ENCODE measurements at places on chromosomes 3 and 15.

- no peak for DNase-seq
These were observed 264.5 kb downstream of the EPHB1 start for GRCh38 chr3:135059580-135059979.

DNA sequence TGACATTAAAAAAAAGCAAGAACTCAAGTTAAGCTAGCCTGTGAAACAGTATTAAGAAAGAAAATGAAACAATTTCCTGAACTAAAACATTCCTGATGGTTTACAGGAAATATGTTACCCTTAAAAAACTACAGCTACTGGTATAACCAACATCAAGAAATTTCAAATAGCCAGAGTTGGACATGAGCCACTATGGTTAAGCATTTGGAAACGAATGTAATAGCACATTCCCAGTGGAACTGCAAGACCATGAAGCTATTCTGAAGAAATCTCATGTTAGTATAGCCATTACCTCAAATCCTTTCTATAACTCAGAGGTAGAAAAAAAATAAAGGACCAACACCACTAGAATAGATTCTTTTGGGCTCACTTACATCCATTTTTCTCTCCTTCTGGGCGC is 30.2 kb downstream of the CPNE4 start:
- DNase-seq, result no peak

- DNase-seq, result no peak
These were observed 7.6 kb downstream of the KY start for GRCh38 chr3:134643150-134643675.

- no peak for DNase-seq
These were observed 24.7 kb downstream of the C3orf20 start for GRCh38 chr3:14699643-14700042.

DNA sequence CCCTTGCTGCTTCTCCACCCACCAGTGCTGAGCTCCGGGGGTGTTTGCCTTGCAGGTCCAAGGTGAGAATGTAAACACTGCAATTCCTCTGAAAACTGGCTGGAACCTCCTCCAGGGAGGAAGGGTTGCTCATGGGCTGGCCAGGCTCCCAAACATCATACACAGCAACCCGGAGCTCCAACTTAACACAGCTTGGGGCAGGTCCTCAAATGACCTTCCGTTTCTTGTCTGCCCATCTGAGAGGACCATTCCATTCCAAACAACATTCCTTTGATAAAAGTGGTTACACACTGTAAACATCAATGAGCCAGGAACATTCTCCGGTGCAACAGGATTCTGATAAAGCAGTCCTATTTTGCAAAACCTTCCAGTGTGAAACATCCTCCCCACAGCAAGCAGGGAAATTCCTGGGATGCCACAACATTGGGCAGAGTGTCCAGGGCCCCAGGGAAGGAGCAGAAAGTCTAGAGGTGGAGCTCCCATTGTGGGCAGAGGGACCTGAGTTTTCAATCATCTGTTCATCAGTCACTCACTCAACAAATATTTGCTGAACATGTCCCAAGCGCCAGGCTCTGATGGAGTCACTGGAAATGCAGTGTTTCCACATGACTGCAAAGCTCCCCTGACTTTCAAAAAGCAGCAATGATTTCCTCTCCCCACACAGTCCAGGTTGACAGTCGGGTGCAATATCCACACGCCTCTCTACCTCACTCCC is 7.3 kb upstream of the HEG1 start:
- no peak for DNase-seq

- no peak for DNase-seq
These were observed 121.8 kb downstream of the AGBL1 start for GRCh38 chr15:86201313-86202008.

DNA sequence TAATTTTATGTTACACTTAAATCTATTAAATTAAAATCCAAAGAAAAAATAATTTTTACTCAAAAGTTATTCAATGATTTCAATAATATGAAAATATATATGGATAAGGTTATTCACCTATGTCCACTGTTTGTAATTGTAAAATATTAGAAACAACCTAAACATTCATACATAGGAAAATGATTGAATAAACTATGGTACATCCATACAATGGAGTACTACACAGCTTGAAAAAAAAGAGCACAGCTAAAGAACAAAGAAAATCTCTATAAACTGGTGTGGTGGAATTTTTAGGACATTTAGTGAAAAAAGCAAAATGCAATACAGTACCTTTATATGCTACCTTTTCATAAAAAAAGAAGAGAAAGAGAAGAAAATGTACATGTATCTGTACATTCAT is 52.8 kb downstream of the SHOX2 start:
- no peak for DNase-seq

GRCh38 chr3:57890874-57891273 is 117.3 kb upstream of the FLNB start:
- DNase-seq, result no peak

- DNase-seq, result no peak
These were observed 306.5 kb downstream of the RPLP1 start for GRCh38 chr15:69758810-69759790.

DNA sequence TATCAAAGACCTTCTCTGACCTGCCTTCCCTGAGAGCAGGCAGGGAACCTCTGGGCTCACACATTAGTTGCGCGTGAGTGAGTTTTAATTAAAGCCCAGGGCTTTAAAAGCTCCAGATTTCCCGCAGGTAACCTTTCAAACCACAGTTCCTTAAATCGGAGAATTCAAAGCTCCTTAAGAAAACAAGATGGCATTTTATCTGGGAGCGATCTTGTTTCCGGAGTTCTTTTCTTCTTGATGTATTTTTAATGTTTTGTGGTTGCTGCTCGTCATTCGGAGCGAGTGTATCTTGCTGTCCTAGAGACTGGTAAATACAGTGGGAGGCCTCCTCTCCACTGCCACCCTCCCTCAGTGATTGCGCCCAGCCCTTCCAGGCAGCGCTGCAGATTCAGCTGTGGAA is 284.3 kb downstream of the CLSTN2 start:
- DNase-seq, result no peak

DNA sequence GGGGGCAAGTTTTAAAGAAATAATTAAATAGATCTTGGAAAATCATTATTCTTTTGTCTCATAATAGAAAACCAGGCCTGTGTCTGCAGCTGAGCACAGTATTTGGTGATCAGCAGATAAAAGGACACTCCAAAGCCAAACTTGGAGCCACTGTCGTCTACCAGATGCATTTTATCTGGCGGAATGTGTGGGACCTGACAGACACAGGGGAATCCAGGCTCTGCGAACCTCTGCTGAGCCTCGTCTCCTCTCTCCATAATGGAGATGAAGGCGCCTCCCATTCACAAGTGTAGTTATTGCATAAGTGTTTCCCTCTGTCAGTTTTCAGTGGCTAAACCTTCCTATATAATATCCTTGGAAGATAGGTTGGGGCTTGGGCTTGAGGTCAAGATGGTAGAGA is 42.1 kb downstream of the EEFSEC start:
- no peak for DNase-seq

DNA sequence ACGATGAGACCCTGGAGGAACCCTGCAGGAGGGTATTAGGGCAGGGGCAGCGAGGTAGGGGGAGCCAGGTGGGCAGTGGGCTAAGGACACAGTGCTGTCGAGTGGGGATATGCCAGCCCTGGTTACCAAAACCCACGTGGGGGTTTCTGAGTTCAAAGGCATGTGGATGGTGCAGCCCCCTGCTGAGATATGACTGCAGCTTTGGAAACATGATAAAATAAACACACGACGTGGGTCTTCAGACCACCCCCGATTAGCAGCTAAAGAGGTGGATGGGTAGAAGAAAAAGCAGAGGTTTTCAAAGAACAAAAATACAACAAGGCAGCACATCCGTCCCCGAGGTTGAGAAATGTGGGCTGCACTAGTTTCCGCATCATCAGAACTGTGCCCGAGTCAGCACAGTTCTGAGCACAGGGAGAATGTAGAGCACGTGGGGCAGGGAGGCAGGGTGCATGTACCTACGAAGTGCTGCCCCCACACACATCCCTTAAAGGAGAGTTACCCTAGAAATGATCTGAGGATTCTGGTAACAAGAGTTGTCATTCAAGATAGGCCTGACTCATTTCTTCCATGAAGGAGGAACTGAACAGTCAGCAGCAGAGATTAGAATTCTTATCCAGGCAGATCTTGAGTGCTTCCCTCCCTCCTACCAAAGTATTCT is 121.3 kb downstream of the RPLP1 start:
- DNase-seq, result peak; percentile 84

DNA sequence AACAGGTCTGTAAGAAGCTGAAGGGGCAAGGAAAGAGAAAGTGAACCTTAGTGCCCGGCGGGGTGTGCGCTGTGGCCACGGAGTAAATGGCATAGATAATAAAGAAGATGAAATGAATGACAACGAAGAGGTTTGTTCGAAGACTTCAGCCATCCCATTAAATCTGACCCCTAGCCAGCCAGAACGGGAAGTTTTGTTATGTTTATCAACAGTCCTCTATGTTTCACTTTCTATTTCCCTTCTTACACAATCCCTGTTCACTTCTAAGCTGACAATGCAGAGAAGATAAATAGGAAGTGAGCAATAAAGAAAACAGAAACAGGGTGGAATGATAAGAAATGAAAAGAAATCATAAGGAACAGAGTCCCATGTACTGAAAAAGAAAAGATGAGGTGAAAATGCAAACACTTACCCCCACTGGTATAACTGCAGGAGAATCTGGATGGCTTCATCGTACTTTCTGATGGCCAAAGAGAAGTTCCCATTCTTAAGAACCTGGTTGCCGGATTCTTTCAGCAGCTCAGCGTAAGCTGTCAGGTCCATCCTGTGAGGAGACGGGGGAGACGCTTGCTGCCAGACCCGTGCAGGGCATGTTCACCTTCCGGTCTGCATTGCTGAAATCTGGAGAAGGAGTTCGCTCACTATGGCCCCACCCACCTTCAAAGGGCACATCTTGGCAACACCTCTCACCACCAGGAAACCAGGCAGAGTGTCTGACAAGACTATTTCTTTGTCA is 36.8 kb downstream of the TRANK1 start:
- DNase-seq, result no peak

DNA sequence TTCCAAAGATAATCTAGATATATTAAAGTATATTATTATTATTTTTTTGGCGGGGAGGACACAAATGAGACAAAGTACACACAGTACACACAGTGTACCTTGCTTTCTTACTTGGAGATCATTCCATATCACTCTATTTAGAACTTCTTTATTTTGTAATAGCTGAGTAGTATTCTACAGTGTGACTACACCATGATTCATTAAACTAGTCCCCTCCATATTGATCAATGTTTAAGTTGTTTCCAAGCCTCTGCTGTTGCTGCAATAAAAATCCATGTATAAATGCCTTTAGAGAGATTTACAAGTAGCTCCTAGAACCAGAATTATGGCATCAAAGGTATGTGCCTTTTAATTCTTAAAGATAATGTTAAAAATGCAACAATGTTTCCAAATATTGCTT is 38.8 kb downstream of the PYGO1 start:
- DNase-seq, result no peak

- no peak for DNase-seq
These were observed 49.7 kb downstream of the PDE8A start for GRCh38 chr15:85031086-85031943.

- peak; percentile 64 for DNase-seq
These were observed 2.1 kb downstream of the IDH2 start for GRCh38 chr15:90099868-90100831.

DNA sequence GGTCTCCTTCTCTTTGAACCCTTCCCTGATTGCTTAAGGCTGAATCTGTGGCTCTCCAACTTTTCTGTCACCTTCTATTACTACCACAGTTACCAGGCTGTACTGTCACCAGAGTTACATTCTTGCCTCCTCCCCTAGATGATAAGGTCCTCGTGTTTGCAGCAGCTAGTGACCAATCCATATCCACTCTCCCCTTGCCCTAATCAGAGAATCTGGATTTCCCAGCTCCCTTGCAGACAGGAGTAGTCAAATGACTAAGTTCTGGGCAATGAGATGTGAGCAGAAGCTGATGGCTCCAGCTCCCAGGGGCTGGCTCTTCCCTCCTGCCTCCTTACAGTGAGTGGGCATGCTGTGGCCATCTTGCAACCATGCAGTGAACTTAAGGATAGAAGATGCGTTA is 95.4 kb upstream of the VGLL4 start:
- DNase-seq, result no peak

DNA sequence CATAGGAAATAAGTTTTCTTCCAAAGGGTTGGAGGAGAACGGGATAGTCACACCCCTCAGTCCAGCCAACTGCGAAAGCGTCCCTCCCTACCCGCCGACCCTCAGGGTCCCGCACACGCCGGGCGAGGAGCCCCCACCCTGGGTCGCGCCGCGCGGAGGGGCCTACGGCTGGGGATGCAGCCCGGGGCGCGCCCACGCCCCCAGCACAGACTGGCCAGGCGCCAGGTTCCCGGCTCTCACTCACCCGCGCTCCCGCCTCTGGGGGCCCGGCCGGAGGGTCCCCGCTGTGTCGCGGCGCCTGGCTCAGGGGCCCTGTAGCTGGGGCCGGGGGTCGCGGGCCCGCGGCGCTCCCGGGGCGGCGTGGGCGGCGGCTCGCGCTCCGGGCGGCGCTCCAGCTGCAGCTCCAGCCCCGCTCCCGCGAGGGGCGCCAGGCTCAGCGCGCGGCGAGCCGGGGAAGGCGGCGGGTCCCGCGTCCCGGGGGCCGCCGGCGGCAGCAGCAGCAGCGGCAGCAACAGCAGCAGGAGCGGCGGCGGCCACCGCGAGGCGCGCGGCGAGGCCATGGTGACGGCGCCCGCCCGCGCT is 375 bp downstream of the HEG1 start:
- DNase-seq, result no peak

GRCh38 chr3:125587039-125587648 is 8.2 kb downstream of the OSBPL11 start:
- no peak for DNase-seq

GRCh38 chr3:13836658-13837587 is 42.9 kb downstream of the WNT7A start:
- DNase-seq, result no peak

- no peak for DNase-seq
These were observed 229.0 kb upstream of the LRIG1 start for GRCh38 chr3:66729687-66730393.

GRCh38 chr3:41163006-41163405 is 36.3 kb upstream of the CTNNB1 start:
- no peak for DNase-seq

- peak; percentile 40 for DNase-seq
These were observed 506.5 kb downstream of the MAGI1 start for GRCh38 chr3:65532215-65532614.

GRCh38 chr15:31228980-31229826 is 97.4 kb upstream of the KLF13 start:
- no peak for DNase-seq

DNA sequence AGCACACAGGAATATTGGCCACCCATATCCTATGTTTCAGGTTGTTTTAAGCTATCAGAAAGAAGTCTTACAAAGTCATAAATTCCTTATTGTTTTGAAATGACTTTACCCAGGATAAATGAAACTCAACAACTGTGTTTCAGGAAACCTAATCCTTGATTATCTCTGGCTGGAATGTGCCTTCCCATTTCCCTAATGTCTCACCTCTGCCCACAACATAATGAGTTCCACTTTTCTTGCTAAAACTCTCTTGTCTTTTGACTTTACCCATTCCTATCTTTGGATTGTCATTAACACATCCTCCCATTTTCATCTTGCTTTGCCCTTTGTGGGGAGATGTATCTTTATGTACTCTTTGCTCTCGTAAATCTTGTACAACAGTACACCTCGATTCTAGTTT is 200.0 kb upstream of the DNAJC19 start:
- DNase-seq, result no peak
